Stimulated activated CD8-positive, alpha-beta memory T cell treated with anti-CD3 and anti-CD28 coated beads, Interleukin-4, amount 100 ng/mL, for 1 hour (primary cell): ENCODE measurements at places on chromosomes 4 and X.

- DNase-seq: no peak
These were observed 172.4 kb downstream of the TLL1 start for GRCh38 chr4:166045457-166045856.

DNA sequence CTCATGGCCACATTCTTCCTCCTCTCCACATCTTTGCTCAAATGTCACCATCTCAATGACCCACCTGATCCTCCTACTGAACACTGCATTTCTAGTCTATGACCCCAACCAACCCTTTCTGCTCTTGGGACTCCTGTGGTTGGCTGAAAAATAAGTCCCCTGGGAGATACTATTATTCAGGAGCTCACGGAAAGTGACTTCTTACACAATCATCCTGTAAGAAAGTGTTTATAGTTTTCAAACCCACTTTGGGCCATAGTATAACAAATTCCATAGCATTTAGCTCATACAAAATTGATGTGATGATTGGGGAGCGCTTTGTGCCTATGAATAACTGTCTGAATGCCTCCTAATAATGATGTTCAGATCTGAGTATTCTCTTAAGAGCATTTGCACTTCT lies 161.4 kb upstream of the HS3ST1 start:
- DNase-seq: no peak

DNA sequence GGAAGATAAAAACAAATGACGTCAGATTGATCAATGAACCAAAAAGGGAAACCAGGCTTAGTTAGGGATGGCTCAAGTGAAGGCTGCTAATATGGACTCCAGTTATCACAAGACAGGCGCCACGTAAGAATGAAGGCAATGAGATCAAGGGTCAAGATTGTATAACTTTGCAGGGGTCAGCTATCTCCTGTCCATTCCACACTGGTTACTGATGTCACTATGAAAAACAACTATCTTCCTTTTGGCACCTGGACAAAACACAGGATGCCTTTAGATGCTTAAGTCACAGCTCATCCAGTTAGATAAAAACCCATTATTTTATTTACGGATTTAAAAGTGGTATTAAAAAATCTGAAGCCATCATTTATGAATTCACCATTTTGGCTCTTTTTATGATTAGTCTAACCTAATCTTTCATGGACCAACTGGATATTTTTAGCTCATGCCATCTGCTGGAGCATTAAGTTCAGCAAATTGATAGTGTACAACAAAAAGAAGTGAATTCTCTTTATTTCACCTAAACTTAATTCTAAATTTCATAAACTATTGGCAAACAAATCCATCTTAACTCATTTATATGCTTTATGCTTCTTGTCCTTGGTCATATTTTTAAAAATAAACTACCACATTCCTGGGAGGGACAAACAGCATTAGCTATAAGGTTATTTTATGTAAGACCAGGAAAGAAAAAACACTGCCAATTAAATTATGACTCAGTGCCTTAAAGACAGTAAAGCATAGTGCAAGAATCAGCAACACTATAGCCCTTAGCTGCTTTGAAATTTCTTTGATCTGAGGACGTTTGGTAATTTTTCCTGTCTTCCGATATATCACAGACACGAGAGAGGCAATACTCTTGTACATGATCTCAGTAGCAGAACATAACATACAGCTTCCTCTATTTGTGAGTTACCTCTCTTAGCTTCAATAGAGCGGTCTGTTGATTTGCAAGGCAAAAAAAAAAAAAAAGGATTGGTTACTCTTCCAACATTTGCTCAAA lies 27.0 kb downstream of the DHX15 start:
- no peak for DNase-seq

GRCh38 chr4:40875507-40876150 lies 125.9 kb downstream of the NSUN7 start:
- DNase-seq: no peak

GRCh38 chr4:53767482-53767881 lies 176.2 kb upstream of the LNX1 start:
- no peak for DNase-seq

DNA sequence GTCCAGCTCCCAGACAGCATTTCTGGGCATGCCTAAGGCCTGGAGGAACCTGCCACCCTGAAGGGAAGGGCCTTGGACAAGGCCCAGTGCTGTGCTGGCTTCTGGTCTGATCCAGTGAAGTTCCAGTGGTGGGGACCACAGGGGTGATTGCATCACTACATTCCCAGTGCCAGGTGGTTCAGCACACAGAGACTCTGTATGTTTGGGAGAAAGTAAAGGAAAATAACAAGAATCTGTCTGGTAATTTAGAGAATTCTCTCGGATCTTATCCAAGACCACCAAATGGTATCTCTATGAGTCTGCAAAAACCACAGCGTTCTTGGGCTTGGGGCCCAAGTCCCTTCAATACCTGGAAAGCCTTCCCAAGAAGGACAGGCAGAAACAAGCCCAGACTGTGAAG lies 131.8 kb upstream of the MAD2L1 start:
- DNase-seq: no peak

- DNase-seq: no peak
These were observed 51.9 kb upstream of the LAS1L start for GRCh38 chrX:65586491-65586890.

GRCh38 chr4:110417136-110417535 lies 58.8 kb upstream of the ENPEP start:
- DNase-seq: no peak

DNA sequence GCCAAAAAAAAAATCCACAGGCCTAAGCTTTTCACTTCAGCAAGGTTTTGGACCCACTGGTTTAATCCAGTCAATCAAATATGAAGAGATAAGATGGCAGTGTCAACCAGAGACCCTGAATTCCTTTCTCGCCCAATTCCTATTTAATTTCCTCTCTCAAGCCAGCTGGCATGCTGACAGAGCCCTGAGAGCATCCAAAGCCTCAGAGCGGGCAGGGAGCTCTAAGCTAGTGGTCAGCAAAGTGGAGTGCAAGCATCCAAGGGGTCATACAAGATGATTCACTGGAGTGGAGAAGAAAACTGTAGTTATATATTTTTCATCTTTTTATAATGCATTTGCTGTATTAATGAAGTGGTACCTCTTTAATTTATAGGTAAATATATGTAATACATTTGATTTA lies 37.8 kb upstream of the PRPS2 start:
- DNase-seq: no peak

DNA sequence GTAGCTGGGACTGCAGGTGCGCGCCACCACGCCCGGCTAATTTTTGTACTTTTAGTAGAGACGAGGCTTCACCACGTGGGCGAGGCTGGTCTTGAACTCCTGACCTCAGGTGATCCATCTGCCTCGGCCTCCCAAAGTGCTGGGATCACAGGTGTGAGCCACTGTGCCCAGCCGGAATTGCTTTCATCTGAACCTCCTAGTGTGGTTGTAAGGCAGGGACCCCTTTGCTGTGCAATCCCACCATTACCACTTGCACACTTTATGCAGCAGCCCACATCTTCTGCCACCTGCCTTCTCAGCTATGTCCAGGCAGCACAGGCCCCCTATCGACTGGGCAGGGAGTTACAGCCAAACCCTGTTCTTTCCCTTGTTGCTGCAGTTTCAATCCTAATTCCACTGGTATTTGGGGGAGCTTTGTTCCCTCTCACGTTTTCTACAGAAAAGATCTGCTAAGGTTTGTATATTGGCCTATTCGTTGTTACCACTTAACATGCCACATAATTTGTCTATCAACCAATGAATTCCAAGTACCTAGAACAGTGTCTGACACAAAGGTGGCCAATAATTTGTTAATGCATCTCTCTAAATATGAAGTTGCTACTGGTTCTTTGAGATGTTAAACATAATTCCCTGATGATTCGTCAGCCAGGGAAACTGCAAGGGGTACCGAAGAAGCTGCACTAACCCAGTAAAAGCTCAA lies 6.5 kb downstream of the RPL39 start:
- peak; percentile 9 for DNase-seq

DNA sequence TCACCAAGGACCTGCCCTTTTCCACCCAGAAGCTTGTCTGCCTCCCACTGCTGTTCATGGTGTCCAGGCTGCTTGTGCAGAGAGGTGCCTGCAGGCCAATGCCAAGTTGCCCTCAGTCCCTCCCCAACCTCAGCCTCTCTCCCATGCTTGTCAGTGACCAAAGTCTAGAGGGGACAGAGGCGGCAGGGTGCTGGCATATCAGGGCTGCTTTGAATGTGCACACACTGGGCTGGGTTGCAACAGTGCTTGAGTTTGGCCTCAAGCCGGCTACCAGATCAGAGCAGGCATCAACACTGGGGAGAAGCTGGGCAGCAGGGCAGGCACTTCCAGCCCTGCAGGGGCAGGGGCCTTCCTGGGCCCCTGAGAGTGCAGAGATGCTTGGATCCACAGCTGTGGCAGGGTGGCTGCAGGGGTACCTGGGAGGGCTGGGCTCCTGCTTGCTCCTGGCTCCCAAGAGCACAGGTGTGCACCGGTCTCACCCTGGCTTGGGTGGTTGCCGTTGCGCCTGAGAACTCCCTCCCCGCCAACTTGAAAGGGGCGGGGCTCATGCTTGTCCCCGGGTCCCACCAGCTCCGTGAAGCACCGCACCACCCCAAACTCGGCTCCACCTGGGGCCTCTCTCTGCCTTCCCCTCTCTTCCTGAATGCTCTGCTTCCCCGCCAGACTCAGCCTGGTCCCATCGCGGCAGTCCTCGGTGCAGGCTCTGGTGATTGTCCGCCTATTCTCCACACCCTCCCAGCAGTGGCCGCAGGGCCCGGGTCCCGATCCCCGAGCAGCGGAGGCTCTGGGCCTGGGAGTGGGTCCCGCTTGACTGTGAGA lies 1681.9 kb upstream of the ADGRL3 start:
- no peak for DNase-seq

DNA sequence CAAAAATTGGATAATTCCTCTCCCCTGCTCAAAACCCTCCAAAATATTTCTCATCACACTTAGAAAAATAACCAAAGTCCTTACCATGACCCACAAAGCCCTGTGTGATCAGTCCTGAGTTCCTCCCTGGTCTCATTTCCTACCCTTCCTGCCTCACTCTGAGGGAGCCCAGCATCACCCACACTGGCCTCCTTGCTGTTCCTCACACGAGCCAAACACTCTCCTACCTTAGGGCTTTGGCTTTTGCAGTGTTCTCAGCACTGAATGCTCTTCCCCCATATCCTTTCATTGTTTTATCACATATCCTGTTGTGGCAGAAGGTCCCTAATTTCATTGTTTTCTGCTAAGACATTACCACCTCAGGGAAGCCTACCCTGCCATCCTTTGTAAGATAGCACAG lies 12.2 kb downstream of the MGAT4D start:
- no peak for DNase-seq

DNA sequence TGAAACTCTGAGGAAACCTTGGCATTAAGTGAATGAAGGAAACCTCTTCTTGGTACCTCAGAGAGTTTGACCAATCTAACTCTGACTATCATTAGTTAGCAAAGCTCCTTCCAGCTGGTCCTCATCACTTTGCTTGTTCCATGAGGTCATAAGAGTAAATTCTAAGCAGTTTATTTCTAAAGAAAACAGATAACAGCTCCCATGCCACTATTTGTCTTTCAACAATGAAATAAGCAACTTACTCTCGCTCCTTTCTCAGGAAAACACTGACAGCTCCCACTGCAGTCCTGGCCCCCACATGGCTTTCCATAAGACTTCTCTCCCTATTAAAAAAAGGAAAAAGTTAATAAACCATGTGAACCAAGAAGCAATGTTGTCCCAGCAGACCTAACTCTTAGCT lies 127.7 kb downstream of the COL4A6 start:
- no peak for DNase-seq

DNA sequence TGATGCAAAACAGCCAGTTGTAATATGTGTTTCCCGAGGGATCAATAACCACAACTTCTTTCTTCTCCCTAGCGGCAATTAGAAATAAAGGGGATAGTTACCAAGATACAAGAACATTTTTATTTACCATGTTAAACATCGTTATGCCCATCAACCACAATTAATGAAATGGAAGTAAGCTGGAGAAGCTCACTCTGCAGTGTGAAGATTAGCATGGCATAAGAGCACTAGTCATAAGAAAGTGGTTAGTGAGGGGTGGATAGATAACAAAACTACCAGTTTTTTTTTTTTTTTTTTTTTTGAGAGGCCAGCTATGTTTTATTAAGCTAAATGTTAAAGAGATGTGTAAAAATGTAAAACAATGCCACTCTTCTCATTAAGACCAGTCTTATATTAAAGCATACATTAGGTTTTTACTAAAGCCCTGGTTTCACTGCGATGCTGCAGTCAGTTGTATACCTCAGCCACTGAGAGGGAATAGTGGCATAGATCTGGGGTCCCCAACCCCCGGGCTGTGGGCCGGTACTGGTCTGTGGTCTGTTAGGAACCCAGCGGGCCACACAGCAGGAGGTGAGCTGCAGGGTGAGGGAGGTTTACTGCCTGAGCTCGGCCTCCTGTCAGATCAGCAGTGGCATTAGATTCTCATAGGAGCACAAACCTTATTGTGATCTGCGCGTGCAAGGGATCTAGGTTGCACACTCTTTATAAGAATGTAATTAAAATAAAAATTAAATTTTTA lies 27.9 kb upstream of the NFXL1 start:
- DNase-seq: no peak

GRCh38 chrX:121160987-121161386 lies 113.6 kb downstream of the GLUD2 start:
- no peak for DNase-seq

DNA sequence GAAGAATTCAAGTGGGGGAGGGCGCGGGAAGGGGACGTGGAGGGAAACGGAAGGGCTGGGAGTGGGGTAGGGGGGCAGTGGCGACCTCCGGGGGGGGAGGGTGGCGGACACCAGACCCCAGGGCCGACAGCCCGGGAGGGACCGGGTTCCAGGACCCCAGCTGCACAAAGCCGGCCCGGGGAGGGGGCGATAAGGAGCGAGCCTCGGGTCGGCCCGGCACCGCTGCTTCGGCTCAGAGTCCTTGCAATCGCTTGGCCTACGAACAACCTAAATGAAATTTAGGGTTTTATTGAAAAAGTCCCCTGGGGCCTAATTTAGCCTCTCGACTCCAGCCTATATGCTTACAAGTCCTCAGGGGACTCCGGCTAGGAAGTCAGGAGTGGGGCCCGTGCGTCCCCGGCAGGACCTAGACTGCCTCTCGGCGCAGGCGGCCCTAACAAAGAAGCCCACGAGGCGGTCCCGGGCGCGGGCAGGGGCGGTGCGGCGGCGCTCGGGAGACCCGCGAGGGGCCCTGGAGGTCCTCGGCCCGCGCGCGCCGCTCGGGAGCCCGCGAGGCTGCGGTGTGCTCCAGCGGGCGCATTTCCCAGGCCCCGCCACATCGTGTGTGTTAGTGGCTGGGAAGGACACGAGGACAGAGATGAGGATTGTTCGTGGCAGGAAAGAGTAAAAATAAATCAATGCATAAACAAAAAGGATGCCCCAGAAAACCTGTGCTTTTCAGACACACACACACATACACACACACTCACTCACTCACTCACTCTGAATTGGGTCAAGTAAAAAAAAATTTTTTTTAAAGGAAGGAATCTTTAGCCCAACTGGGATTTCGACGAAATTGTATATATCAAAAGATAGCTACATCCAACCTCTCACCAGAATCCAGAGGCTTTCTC lies 70.0 kb downstream of the MGST2 start:
- DNase-seq: no peak

GRCh38 chr4:142203505-142203904 lies 567.1 kb downstream of the IL15 start:
- no peak for DNase-seq
